ENCODE measurements at places on chromosomes 12 and 14.

GRCh38 chr12:57868851-57869268, 22.3 kb upstream of the CTDSP2 start:
- H3K4me1 ChIP-seq = peaks cover 7% of the 10 kb centered on the region
- no peaks in the 10 kb centered on the region for H3K36me3 ChIP-seq
- no peak for DNase-seq
- no peak overlapping the region for H3K4me3 ChIP-seq
- H3K27ac ChIP-seq = no peak overlapping the region
- H3K27me3 ChIP-seq = peaks cover 3% of the 10 kb centered on the region

GRCh38 chr14:61188196-61188595, 92.9 kb downstream of the TMEM30B start:
- H3K27ac ChIP-seq = no peak overlapping the region
- peaks cover 23% of the 10 kb centered on the region for H3K4me1 ChIP-seq
- peak overlapping the region; percentile 62 for H3K4me3 ChIP-seq
- no peaks in the 10 kb centered on the region for H3K36me3 ChIP-seq
- DNase-seq = peak; percentile 46

DNA sequence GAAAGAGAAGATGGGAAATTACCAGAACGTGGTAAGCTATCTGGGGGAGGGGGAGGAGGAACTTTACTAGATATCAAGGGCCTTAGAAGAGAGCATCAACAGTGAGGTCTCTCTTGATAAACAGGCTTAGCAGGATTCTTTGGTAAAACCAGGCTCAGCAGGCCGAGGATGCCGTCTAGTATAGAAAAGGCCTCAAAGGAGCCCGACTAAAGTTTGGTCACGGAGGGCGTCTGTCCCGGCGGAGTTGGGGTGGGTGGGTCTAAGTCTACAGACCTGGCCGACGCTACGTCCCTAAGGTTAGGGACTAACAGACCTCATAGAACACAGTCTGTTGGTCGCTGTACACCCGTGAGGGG, 538 bp upstream of the TIGAR start:
- peaks cover 33% of the 10 kb centered on the region for H3K4me1 ChIP-seq
- DNase-seq = no peak
- H3K27me3 ChIP-seq = no peaks in the 10 kb centered on the region
- H3K36me3 ChIP-seq = peaks cover 3% of the 10 kb centered on the region
- peak overlapping the region; percentile 79 for H3K27ac ChIP-seq

- no peak overlapping the region for H3K27ac ChIP-seq
- peaks cover 36% of the 10 kb centered on the region for H3K27me3 ChIP-seq
- peak; percentile 94 for DNase-seq
- H3K36me3 ChIP-seq = no peaks in the 10 kb centered on the region
- H3K4me1 ChIP-seq = peaks cover 9% of the 10 kb centered on the region
Measured at GRCh38 chr12:53757101-53757770, 5.5 kb upstream of the CISTR start.

GRCh38 chr14:91295851-91296796, 51.6 kb upstream of the GPR68 start:
- peaks cover 26% of the 10 kb centered on the region for H3K4me1 ChIP-seq
- H3K27ac ChIP-seq = peak overlapping the region; percentile 24
- H3K27me3 ChIP-seq = no peaks in the 10 kb centered on the region
- H3K36me3 ChIP-seq = peaks cover 73% of the 10 kb centered on the region

GRCh38 chr14:40368314-40368713, 936.1 kb upstream of the FBXO33 start:
- no peak for DNase-seq
- peaks cover 2% of the 10 kb centered on the region for H3K4me1 ChIP-seq
- H3K36me3 ChIP-seq = no peaks in the 10 kb centered on the region

GRCh38 chr12:13288937-13289652, 92.6 kb downstream of the EMP1 start:
- H3K36me3 ChIP-seq = no peaks in the 10 kb centered on the region
- H3K27me3 ChIP-seq = peaks cover 2% of the 10 kb centered on the region
- DNase-seq = no peak
- H3K4me3 ChIP-seq = no peak overlapping the region
- H3K4me1 ChIP-seq = no peaks in the 10 kb centered on the region

Data from activated CD4-positive, alpha-beta T cell treated with anti-CD3 and anti-CD28 coated beads for 36 hours (primary cell).